CD8-positive, alpha-beta T cell (primary cell): ENCODE measurements at places on chromosomes 12 and 14.

- DNase-seq: no peak
Observed at GRCh38 chr14:72614891-72615415, 278.9 kb downstream of the DPF3 start.

- peak; percentile 62 for DNase-seq
Observed at GRCh38 chr14:100065942-100066574, 836 bp downstream of the EVL start.

- DNase-seq: no peak
Observed at GRCh38 chr12:103331643-103332042, 164.1 kb downstream of the C12orf42 start.

DNA sequence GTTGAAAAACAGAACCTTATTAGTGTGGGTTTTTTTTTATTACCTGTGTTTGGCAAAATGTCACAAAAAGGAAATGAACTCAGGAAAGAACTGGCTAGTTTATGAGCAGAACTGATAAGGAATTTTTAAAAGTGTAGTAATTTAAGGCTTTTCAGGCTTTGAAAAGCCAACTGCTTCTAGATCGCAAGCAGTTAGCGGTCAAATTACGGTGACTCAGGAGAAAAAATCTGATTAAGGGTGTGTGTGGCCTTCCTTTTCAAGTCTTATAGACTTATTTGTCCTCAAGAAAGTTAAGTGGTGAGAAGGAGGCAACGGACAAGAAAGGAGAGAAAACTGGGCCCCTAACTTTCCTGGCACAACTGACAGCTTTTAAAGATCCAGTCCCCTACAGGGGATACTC is 33.4 kb downstream of the PDZRN4 start:
- no peak for DNase-seq

DNA sequence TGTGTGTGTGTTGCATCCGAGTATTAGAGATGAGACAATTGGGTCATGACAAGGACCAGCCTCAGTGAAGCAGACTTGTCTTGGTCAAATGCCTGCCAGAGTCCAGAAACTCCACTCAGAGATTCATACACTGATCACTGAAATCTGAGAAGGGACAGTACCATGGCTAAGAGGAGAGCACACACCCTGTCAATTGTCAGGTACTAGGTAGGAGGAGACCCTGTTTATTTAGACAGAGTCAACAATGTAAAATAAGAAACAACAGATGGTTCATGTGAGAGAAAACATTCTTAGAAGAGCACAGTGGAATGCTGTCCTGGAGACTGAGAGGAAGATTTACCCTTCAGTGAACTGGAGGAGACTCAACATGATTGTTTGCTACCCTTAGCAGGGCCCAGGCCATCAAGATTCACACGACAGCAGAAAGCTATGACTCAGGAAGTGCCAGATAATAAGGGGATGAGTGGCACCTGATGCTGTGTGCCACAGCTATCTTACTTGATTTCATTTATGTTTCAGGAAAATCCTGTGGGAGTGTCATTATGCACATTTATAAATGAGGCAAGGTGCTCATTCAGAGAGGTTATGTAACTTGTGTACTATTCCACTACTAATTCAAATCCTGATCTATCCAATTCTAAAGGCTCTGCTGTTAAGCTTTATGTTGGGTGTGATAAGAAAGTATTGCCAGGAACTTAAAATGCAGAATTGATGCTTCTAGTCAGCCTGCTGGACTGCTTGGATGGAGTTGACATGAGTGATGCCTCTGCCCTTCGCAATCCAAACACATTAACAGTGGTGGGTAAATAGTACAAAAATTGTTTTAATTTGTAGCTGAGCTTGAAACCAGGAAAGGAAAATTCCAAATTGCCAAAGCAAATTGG is 136.6 kb upstream of the NEDD1 start:
- no peak for DNase-seq

- DNase-seq: no peak
Observed at GRCh38 chr14:94391281-94391975, 3.0 kb upstream of the SERPINA1 start.

DNA sequence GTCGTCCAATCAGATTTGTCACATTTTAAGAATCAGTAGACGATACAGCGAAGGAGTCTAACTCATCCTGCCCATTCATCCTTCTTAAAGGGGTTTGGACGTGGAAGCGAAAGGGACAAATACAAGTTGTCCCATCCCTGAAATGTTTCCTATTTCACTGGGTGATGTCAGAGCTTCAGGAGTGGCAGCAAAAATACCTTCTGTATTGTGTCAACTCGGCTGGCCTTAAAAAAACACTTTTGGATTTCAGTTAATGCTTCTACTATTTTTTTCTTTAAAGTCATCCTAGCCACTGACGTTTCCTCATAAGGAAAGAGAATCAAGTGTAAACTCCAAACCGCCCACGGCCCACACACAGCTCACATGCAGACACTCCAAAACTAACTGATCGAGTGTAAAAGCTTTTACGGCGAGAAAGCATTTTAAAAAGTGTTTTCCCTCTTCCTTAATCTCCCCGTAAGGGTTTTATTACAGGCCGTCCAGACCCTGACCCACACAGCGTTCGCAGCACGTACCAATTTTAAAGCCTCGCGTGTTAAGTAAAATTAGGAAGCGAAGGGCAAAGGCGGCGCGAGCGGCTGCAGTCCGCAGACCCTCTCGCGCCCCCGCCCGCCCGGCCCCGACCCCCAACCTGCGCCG is 593 bp downstream of the CFL2 start:
- peak; percentile 19 for DNase-seq

GRCh38 chr12:7806863-7807487 is 17.8 kb downstream of the NANOG start:
- peak; percentile 70 for DNase-seq

DNA sequence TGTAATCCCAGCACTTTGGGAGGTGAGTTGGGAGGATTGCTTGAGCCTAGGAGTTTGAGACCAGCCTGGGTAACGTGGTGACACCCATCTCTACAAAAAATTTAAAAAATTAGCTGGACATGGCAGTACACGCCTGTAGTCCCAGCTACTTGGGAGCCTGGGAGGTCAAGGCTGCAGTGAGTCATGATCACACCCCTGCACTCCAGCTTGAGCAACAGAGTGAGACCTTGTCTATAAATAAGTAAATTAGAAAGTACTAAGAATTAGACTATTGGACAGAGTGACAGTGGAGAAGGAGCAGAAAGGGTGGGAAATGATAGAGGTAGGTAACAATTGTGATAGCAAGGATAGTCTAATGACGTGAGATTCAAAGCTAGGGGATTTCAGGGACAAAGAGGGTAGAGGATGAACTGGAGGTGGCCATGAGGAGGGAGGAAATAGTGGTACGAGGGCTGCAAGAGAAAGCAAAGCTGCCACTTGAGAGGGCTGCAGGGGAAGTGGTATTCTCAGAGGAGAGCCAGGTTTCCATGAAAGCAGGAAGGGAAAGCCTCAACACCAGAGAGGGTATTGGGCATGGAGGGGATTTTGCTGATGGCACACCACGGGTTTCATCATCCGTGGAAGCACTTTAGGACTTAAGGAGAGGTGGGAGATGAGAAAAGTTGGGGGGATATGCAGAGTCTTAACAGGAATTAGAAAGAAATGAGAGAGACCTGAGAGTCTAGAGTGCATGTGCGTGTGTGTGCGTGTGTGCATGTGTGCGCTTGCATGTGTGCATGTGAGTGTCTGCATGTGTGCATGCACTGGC is 85.6 kb downstream of the SYNE2 start:
- DNase-seq: peak; percentile 33

DNA sequence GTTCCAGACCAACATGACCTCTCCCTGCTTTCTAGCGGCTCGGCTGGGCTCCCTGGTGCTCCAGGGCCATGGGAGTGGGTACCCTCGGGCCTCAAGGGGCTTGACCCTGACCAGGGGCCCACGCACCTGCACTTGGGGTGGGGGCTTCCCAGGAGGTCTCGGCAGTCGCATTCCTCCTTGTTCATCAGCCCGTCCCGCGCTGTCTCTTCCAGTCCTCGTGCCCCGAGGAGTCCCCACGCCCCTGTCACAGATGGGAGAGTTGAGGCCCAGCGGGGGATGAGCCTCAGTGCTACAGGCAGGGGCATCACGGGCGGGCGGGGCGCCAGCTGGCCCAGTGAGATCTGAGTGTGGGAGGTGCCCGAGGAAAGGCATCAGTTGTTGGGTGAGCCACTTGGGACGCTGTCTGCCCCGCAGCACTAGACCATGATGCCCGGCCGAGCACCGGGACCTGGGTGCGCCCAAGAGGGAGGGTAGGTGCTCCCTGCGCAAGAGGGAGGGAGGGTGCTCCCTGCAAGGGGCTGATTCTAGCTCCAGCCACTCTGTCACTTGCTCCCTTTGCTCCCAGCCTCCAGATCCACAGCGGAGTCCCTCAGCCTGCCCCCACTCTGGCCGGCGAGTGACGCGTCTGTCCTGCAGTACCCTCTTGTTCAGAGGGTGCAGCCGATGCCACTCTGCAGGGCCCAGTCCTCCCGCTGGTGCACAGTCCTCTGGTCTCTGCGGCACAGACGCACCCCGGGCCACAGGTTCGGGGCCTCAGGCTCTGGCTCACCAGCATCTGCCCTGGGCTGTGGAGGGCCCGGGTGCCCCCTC is 23.8 kb downstream of the MMP17 start:
- DNase-seq: no peak

DNA sequence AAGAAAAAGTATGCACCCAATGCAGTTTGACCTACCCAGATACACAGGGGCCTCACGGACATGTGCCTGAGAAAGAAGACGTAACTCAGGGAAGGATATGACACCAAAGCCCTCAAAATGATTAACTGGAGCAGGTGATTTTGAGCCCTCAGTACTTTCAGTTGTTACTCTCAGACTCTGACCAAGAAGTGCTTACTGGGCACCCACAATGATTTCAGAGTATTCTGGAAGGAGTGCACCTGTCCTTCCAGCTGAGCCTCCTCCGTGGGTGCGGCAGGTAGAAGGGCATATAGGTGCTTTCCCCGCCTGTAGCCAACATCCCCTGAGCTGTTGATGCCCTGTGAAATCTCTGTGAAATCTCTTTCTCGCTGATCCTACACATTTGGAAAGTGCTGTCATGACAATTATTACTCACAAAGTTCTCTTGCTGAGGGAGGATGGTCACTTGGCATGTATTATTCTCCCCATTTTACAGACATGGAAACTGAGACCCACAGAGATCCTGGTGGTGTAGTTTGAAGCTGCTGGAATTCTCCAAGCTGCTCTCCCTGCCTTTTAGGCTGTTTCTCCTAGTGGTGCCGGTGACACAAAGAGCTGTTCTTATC is 154.3 kb upstream of the CCND2 start:
- DNase-seq: peak; percentile 21

DNA sequence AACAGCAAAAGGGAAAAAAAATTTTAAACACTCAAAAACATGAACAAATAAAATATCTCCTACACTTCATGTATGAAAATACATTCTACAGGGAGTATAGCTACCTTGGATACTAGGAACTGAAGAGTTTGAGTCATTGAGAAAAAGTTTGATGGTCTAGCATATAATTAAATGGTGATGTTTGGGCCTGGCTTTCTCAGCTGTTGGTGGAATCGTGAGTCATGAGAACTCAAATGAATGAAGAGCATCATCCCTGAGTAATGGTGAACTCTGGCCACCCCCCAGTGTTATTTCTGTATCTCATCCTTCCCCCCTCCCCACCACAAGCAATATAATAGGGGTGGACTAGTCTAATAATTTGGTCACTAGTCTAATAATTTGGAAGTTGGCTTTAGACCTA is 6.7 kb upstream of the SLC6A15 start:
- no peak for DNase-seq

GRCh38 chr14:104735830-104736642 is 12.0 kb downstream of the ADSS1 start:
- DNase-seq: no peak

DNA sequence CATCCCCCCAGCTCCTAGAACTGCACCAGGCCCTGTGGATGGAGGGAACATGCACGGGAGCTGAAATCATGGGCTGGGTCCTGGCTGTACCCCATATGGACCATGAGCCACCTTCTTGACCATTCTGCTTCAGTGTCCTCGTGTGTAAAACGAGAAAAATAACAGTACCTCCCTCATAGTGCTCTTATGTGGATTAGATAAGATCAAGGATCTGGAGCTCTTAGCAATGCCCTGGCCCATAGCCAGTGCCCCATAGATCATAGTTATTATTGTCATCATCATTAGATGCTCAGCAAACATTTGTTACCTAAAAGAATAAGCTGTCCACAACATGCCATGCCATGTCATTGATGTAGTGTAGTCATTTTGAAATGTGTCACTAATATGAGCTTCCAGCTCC is 71.3 kb downstream of the SYNE3 start:
- no peak for DNase-seq

- no peak for DNase-seq
Observed at GRCh38 chr12:12835378-12836146, 22.4 kb downstream of the DDX47 start.

- DNase-seq: no peak
Observed at GRCh38 chr12:119676022-119676421, 8.1 kb downstream of the PRKAB1 start.

DNA sequence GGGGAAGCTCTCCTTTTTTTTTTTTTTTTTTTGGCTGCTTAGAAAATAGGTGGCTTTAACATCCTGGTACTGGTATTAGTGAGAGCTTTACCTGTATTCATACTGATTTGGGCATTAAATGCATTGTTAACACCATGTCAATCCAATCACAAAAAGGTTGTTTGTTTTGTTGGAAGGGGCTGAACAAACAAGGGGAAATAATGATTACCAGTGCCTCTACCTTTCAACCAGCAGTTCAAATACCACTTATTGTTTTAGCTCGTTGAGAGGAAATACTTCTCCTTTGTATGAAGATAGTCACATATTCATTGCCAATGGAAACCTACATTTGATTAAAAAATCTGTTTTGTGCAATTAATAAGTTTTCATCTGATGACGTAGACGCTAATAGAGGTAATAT is 72.9 kb downstream of the MIPOL1 start:
- DNase-seq: no peak

- no peak for DNase-seq
Observed at GRCh38 chr14:98137131-98138025, 1134.6 kb downstream of the BCL11B start.

- no peak for DNase-seq
Observed at GRCh38 chr12:7835766-7836165, 36.9 kb downstream of the SLC2A14 start.

GRCh38 chr14:76997257-76997970 is 31.1 kb downstream of the IRF2BPL start:
- no peak for DNase-seq

DNA sequence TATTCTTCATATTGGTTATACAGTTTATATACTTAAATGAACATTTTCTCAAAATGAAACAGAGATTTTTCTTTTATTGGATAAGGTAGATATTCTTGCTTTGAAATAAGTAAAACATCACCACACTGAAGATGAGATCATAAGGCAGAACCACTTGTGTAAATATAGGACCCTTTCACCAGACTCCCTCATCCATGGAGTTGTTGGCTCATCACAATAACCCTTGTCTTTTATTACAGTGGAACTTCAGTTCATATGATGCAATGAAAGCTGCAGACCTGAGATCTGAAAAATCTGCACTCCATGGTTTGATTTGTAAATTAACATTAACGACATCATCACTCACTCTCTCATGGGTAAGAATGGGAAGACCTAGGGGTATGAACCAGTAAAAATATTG is 51.9 kb upstream of the DBX2 start:
- no peak for DNase-seq

GRCh38 chr14:87879389-87879788 is 113.6 kb downstream of the GALC start:
- no peak for DNase-seq

GRCh38 chr14:51328064-51328771 is 88.2 kb downstream of the TMX1 start:
- DNase-seq: no peak

- no peak for DNase-seq
Observed at GRCh38 chr12:10557329-10557728, 51.6 kb downstream of the EIF2S3B start.

- DNase-seq: no peak
Observed at GRCh38 chr12:124319368-124320050, 24.6 kb downstream of the RFLNA start.
